Right forelimb (tissue), 1 donor: ENCODE measurements at places on chromosomes 2 and 18.

DNA sequence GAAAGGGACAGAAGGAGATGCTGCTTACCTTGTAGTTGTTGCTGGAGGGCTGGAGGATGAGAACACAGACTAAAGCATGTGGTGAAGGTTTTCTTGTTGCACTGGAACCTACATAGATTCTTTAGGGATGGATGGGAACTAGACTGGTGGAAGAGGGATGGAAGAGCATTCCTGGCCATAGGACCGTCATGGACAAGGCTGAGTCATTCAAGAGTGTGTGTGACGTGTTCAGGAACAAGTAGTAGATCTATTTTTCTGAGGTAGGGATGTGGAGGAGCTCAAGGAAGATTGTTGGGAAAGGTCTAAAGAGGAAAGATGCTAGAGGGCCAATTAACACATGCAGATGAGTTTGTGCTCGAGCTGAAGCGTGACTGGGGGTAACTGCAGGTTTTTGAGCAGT lies 6.6 kb downstream of the STAT4 start:
- DNase-seq, result no peak

- no peak for DNase-seq
These were observed 296.9 kb upstream of the CDH19 start for GRCh38 chr18:66900837-66901236.

- DNase-seq, result no peak
These were observed 85.8 kb downstream of the ST6GAL2 start for GRCh38 chr2:106800180-106800579.

DNA sequence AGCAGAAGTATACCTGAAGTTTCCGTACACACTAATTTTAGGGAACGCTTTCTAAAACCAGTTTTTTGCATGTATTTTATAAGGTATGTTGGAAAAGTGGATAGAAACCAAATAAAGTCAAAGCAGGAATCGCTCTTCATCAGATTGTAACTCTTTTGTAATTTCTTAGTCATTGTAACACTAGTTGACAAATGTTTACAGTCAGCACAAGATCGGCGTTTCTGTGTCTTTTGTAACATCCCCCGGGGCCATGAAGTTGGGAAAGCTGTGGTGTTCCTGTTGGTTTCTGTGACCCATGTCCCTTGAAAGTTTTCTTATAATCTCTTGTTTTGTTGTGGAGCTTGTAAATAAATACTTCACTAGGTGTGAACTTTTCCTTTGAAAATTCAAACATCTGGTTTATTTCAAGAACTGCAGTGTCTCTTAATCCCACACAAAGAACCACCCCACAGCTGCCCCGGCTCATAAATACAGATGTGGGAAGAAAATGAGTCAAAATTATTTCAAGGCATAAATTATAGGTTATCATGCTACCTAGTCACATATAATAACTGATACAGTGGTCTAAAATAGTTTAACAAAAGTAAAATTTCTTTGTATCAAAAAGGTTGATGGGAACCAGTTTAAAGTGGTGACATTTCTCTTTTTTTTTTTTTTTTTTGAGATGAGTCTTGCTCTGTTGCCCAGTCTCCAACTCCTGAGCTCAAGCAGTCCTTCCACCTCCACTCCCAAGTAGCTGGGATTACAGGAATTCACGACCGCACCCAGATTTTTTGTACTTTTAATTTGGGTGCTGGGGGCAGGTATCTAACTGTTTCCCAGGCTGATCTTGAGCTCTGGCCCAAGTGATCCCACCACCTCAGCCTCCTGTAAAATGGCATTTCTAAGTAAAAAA lies 751 bp upstream of the NMI start:
- peak; percentile 49 for DNase-seq

DNA sequence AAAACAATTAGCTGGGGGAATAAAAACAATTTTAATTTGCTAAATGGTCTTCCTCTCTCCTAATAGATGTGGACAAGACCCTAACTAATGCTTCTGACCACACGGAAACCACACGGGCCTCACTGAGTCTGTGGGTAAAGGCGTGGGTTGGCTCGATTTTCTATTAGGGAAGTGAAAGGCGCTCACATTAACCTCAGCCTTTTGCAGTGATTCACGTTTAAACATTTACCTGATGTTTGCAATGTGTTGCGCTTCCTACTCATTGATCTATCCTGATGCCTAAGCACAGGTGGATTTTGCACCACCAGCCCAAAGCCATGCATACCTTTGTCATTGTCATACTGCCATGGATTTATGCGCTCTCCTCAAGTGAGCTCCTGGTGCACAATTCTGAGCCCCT lies 35.6 kb upstream of the NRP2 start:
- DNase-seq, result no peak

- peak; percentile 40 for DNase-seq
These were observed 42.9 kb downstream of the TMEM37 start for GRCh38 chr2:119474371-119475224.

DNA sequence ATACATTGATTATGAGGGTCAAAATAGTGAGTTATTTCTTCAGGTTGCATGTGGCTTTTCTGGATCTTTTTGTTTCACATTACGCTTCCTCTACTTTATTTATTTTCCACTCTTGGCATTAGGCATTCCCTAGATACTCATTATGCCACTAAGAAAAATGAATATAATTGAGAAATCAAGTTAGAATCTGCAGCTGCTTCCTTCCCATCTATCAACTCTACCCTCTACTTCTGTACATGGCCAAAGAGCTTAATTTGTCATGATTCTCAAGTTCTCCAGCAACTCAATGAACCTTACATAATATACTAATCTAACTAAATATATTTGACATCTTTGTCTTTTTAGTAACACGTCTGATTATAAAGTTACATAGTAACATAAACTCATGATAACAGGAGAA lies 598.1 kb upstream of the LRRTM4 start:
- DNase-seq, result no peak

- peak; percentile 46 for DNase-seq
These were observed 93.1 kb downstream of the ZFP36L2 start for GRCh38 chr2:43133336-43133707.

DNA sequence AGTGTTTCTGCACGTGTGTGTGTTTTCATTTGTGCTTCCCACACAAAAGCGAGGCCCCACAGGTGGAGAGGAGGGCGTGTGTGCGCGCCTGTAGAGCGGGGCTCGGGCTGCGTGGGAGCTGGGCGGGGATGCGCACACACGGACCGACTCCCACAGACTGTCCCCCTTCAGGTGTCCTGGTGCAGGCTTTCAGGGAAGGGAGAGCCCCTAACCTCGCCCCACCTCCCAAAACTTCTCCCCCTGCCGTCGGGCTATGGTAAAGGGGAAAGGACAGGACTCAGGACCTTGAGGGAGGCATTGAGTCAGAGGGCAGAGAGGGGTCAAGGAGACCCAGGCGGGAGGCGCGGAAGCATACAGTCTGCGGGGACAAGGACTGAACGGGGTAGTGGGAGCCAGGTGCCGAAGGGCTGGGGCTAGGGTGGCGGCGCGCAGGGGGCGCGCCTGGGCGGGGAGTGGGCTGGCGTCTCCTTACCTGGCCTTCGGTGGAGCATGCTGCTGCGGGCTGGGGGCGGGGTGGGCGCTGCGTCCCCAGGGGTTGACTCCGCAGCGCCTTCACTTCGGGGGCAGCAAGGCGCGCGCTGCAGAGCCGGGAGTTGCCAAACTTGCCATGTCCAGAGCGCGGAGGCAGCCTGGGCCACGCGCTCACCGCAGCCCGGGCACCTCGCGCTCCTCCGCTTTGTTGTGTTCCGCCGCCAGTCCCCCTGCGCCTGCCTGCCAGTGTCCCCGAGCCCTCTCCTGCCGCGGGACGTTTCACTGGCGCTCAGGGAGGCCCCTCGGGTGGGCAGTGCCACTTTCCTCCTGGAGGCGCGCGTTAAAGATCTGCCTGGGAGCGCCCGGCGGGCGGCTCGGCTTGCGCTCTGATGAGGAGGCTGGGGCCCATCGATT lies 302.0 kb downstream of the NCKAP5 start:
- peak; percentile 59 for DNase-seq

- no peak for DNase-seq
These were observed 329.6 kb upstream of the MAP2 start for GRCh38 chr2:209094221-209094620.

DNA sequence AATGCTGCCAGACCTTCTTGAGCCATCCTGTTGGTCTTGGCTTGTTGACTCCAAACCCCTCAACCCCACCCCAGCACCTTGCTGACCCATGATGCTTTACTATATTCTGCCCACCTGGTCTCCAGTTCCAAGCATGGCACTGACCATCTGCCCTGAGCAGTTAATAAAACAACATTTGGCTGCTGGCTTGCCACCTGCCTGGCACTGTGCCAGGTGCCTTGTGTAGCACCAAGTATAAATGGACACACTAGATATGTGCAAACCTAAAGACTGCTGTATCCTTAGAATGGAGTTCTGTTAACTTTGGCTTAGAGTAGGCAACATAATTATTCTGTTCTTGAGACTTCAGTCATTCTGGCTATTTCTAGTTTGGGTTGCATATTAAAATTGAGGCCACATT lies 91.4 kb downstream of the ACSL3 start:
- no peak for DNase-seq

- no peak for DNase-seq
These were observed 149.0 kb downstream of the LNPK start for GRCh38 chr2:175852879-175853615.
